ENCODE measurements at places on chromosomes 11 and 22. TPM values are rescaled to one million over a fixed set of nuclear protein-coding genes. Genes with fewer than 3 reads are reported as not detected.

IFITM10 gene
- 1.1 TPM for total RNA-seq

OMP gene
- total RNA-seq: 1.1 TPM

RTN3 gene
- 32.5 TPM for total RNA-seq

SLC22A8 gene
- not detected for total RNA-seq

CCDC89 gene
- total RNA-seq: 7.1 TPM

THAP12 gene
- 24.0 TPM for total RNA-seq

C11orf97 gene
- not detected for total RNA-seq
